GM12878 (cell line): ENCODE measurements at places on chromosomes 2 and 18. TPM values are rescaled to one million over a fixed set of nuclear protein-coding genes. Genes with fewer than 3 reads are reported as not detected.
A peak's percentile ranks its signal among the peaks of the same experiment; 100 is the strongest.

GRCh38 chr2:216420367-216421101 lies 8.2 kb downstream of the SMARCAL1 start:
- peaks cover 13% of the 10 kb centered on the region for H3K4me1 ChIP-seq
- peaks cover 36% of the 10 kb centered on the region for H3K36me3 ChIP-seq
- no peak overlapping the region for H3K4me3 ChIP-seq
- H3K27ac ChIP-seq = no peak overlapping the region
- no peak for DNase-seq

RESP18 gene
- total RNA-seq = not detected in 2 replicates

- no peaks in the 10 kb centered on the region for H3K36me3 ChIP-seq
- H3K4me1 ChIP-seq = no peaks in the 10 kb centered on the region
- no peak overlapping the region for H3K4me3 ChIP-seq
- H3K27me3 ChIP-seq = no peaks in the 10 kb centered on the region
- no peak overlapping the region for H3K27ac ChIP-seq
Observed at GRCh38 chr2:170301626-170302025, 123.7 kb downstream of the MYO3B start.

DNA sequence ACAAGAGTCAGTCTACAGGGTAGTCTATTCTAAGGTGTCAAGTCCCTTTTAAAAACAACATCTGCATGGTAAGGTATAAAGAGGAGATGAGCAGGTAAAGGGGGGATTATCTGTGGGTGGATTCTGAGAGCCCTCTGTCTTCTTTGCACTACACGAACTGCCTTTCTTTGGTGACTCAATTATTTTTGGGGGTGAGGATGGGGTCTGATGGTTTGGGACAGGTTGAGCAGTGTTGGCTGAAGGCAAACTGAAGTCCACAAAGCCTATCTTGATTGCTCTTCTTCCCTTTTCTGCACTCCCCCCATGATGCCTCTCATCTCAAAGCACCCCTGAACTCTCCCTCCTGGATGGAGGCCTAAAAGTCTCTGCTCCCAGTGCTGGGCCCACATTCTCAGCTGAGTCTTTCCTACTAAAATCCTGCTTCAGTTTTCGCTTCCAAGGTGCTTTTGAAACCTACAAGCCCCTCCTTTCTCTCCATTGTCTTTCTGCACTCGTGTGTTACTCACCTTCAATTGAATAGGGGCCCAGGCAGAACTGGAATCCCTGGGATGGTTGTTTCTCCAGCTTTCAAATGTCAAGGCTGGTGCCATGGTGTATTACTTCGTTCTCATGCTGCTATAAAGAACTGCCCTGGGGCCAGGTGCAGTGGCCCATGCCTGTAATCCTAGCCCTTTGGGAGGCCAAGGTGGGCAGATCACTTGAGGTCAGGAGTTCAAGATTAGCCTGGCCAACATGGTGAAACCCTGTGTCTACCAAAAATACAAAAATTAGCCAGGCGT lies 64.3 kb downstream of the PRKCE start:
- DNase-seq = no peak
- no peak overlapping the region for H3K27ac ChIP-seq
- H3K36me3 ChIP-seq = no peaks in the 10 kb centered on the region
- H3K4me1 ChIP-seq = peaks cover 11% of the 10 kb centered on the region
- no peaks in the 10 kb centered on the region for H3K27me3 ChIP-seq

PID1 gene
- total RNA-seq = not detected in 2 replicates

CUL3 gene
- total RNA-seq = 80.4 and 80.9 TPM in 2 replicates

DNA sequence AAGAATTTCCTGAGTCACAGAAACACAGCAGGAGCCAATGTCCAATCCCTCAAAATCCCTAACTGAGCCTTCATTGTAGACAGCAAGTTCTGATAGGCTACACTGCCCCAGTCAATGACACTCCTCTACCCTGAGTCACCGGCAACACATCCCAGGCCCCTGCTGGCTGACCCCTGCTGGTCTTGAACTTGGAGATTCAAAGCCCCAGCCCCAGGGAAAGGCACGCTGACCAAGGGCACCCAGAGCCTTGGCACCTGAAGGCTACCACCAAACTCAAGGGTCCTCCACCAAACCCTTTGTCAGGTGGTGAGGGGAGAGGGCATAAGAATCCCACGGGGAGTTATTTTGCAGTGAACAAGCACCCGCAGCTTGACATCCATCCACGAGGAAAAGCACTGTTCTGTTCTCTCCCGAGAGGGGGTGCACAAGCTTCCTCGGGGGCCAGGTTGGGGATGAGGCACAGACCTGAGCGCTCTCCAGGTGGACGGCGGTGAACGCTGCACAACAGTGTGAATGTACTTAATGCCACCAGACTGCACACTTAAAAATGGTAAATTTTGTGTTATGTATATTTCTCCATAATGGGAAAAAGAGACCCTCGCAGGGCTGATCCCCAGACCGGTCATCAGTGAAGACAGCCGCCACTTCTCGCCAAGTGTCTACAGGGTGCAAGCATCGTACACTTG lies 46.9 kb downstream of the TFCP2L1 start:
- no peak overlapping the region for H3K27ac ChIP-seq
- no peaks in the 10 kb centered on the region; the same call in 1 of the 2 replicates for H3K27me3 ChIP-seq
- H3K4me3 ChIP-seq = no peak overlapping the region
- no peaks in the 10 kb centered on the region for H3K36me3 ChIP-seq
- DNase-seq = no peak

DNA sequence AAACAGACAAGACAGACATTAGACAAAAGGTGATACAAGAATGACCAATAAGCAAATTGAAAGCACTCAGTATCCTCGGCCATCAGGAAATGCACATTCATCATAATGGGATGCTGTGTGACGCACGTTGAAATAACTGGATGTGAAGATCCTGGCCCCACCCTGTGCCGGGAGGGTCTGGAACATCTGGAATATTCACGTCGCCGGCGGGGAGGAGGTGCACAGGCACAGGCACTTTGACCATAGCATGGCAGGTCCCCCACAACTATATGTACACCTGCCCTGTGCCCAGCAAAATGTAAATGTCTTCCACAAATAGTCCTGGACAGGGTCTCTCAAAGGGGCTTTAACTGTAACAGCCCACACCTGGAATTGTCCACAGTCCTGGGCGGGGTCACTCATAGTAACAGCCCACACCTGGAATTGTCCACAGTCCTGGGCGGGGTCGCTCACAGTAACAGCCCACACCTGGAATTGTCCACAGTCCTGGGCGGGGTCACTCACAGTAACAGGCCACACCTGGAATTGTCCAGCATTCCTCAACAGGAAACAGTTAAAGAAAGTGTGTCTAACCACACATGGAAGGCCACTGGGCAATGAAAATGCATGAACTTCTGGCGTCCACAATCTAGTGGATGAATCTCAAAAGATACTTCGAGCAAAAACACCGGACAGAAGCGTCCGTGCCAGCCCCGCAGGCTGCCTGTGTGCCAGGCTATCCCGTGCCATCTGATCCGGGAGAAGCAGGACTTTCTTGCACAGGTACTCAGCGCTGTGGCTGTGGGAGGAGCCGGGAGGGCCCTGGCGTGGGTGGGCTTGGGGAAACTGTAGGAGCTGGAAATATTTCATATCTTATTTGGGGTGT lies 113.4 kb downstream of the RTP5 start:
- no peaks in the 10 kb centered on the region for H3K36me3 ChIP-seq
- no peaks in the 10 kb centered on the region for H3K27me3 ChIP-seq
- H3K4me3 ChIP-seq = no peak overlapping the region
- H3K27ac ChIP-seq = no peak overlapping the region
- no peaks in the 10 kb centered on the region for H3K4me1 ChIP-seq

RPRM gene
- total RNA-seq = not detected in 2 replicates

DNA sequence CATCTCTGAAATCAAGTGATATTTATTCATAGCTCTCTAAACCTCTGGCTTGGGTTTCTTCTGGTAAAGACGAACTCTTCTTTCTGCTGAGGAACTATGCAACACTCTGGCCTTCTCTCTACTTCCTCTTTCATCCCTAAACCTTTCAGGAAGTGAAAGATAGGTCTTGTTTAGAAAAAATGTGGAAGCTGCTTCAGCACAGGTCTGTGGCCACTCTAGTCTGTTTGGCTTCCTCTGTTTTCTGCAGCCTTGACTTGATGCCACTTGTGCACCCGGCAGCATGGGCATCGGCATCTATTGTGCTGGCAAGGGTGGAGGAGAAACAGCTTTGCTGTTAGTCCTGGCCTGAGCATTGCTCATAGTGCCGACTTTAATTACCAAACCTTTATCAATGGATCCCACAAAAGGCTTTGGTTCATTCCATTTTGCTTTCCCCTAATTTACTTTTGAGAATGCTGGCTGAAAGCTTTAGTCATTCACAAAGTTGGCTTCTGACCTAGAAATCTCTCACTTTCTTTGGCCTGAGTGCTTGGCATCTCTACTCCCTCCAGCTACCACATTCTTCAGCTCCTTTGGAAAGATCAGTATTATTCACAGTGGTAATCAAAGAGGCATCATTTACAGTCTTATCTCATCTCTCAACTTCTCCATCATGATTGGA lies 32.0 kb upstream of the GPR39 start:
- no peak overlapping the region for H3K27ac ChIP-seq
- no peaks in the 10 kb centered on the region for H3K27me3 ChIP-seq
- H3K36me3 ChIP-seq = no peaks in the 10 kb centered on the region
- DNase-seq = no peak

- DNase-seq = no peak
- no peaks in the 10 kb centered on the region for H3K27me3 ChIP-seq
- H3K4me3 ChIP-seq = no peak overlapping the region
- H3K36me3 ChIP-seq = no peaks in the 10 kb centered on the region
Observed at GRCh38 chr18:41226186-41226585, 728.8 kb upstream of the PIK3C3 start.

HOXD12 gene
- total RNA-seq = not detected in 2 replicates

GRCh38 chr2:240991378-240992263 lies 6.8 kb upstream of the SNED1 start:
- H3K4me3 ChIP-seq = no peak overlapping the region
- H3K4me1 ChIP-seq = peaks cover 12% of the 10 kb centered on the region
- H3K27me3 ChIP-seq = no peaks in the 10 kb centered on the region
- H3K36me3 ChIP-seq = no peaks in the 10 kb centered on the region
- H3K27ac ChIP-seq = no peak overlapping the region

GRCh38 chr2:40255103-40255502 lies 196.8 kb downstream of the SLC8A1 start:
- no peaks in the 10 kb centered on the region for H3K4me1 ChIP-seq
- no peaks in the 10 kb centered on the region for H3K36me3 ChIP-seq
- no peak overlapping the region for H3K4me3 ChIP-seq
- no peaks in the 10 kb centered on the region for H3K27me3 ChIP-seq
- no peak overlapping the region for H3K27ac ChIP-seq
- no peak for DNase-seq

GRCh38 chr2:188399159-188399558 lies 107.5 kb downstream of the GULP1 start:
- no peaks in the 10 kb centered on the region for H3K36me3 ChIP-seq
- no peak overlapping the region for H3K4me3 ChIP-seq
- DNase-seq = no peak
- no peaks in the 10 kb centered on the region for H3K27me3 ChIP-seq

ASAP2 gene
- 0.10 and 0.13 TPM in 2 replicates for total RNA-seq

- no peaks in the 10 kb centered on the region for H3K4me1 ChIP-seq
- no peak for DNase-seq
- no peak overlapping the region for H3K27ac ChIP-seq
- H3K36me3 ChIP-seq = no peaks in the 10 kb centered on the region
Observed at GRCh38 chr2:5677133-5677532, 15.1 kb upstream of the SOX11 start.

POTEI gene
- 0.11 and 0.13 TPM in 2 replicates for total RNA-seq

GRCh38 chr2:109260886-109261700 lies 132.1 kb downstream of the SH3RF3 start:
- H3K27ac ChIP-seq = no peak overlapping the region
- no peaks in the 10 kb centered on the region for H3K36me3 ChIP-seq
- H3K4me3 ChIP-seq = no peak overlapping the region
- no peaks in the 10 kb centered on the region for H3K27me3 ChIP-seq
- H3K4me1 ChIP-seq = peaks cover 4% of the 10 kb centered on the region

SERPINB3 gene
- total RNA-seq = not detected in 2 replicates

POTEE gene
- 0.29 and 0.33 TPM in 2 replicates for total RNA-seq

GRCh38 chr2:85215448-85216401 lies 82.5 kb downstream of the TCF7L1 start:
- H3K36me3 ChIP-seq = no peaks in the 10 kb centered on the region
- no peaks in the 10 kb centered on the region for H3K4me1 ChIP-seq
- DNase-seq = no peak
- no peaks in the 10 kb centered on the region for H3K27me3 ChIP-seq
- H3K4me3 ChIP-seq = no peak overlapping the region

GRCh38 chr18:23143016-23143814 lies 7.9 kb downstream of the CABLES1 start:
- H3K4me1 ChIP-seq = peaks cover 19% of the 10 kb centered on the region
- no peak for DNase-seq
- H3K27ac ChIP-seq = peak overlapping the region; percentile 41; the same call in 1 of the 2 replicates
- peaks cover 1% of the 10 kb centered on the region for H3K36me3 ChIP-seq
- no peak overlapping the region; the same call in 1 of the 2 replicates for H3K4me3 ChIP-seq
